Muscle of back (tissue), 13 donors: ENCODE measurements at places on chromosomes 1 and 21. TPM values are rescaled to one million over a fixed set of nuclear protein-coding genes. Genes with fewer than 3 reads are reported as not detected.

EVA1C gene
- 2.7 TPM for polyA plus RNA-seq

LHX8 gene
- 0.11 TPM for polyA plus RNA-seq

SLC22A15 gene
- 0.55 TPM for polyA plus RNA-seq

LRRC53 gene
- polyA plus RNA-seq = not detected

AGMAT gene
- 3.5 TPM for polyA plus RNA-seq

FCGR3B gene
- 0.35 TPM for polyA plus RNA-seq

FMO1 gene
- polyA plus RNA-seq = 10.3 TPM

TMEM61 gene
- not detected for polyA plus RNA-seq

PROX1 gene
- 13.5 TPM for polyA plus RNA-seq

FAM72B gene
- 2.4 TPM for polyA plus RNA-seq

DCST2 gene
- polyA plus RNA-seq = 1.9 TPM

NCAM2 gene
- 9.6 TPM for polyA plus RNA-seq

OR10X1 gene
- polyA plus RNA-seq = not detected

BCAR3 gene
- polyA plus RNA-seq = 18.5 TPM

SPATA46 gene
- polyA plus RNA-seq = not detected

SH2D1B gene
- 0.26 TPM for polyA plus RNA-seq

SUMO3 gene
- 64.0 TPM for polyA plus RNA-seq

NBPF8 gene
- polyA plus RNA-seq = 7.5 TPM

EPHX1 gene
- 27.8 TPM for polyA plus RNA-seq

HTR1D gene
- polyA plus RNA-seq = 0.10 TPM

PRELP gene
- 3.6 TPM for polyA plus RNA-seq

AMY1A gene
- polyA plus RNA-seq = not detected

LRRIQ3 gene
- 0.25 TPM for polyA plus RNA-seq

CBS gene
- 5.9 TPM for polyA plus RNA-seq

TRIM17 gene
- 0.48 TPM for polyA plus RNA-seq

PAPPA2 gene
- 0.32 TPM for polyA plus RNA-seq

SLC9C2 gene
- polyA plus RNA-seq = not detected

LSS gene
- 34.8 TPM for polyA plus RNA-seq

KDM5B gene
- 44.2 TPM for polyA plus RNA-seq

SLC1A7 gene
- polyA plus RNA-seq = 0.86 TPM

PIK3R3 gene
- 18.6 TPM for polyA plus RNA-seq

CD52 gene
- 1.1 TPM for polyA plus RNA-seq

MAP10 gene
- polyA plus RNA-seq = 3.8 TPM

AP4B1 gene
- 16.9 TPM for polyA plus RNA-seq

CADM3 gene
- 0.62 TPM for polyA plus RNA-seq

NID1 gene
- 286 TPM for polyA plus RNA-seq

BTBD8 gene
- polyA plus RNA-seq = 1.7 TPM

DNAJC28 gene
- polyA plus RNA-seq = 2.5 TPM
